Astrocyte of the spinal cord (primary cell): ENCODE measurements at places on chromosomes 1 and 21.

GRCh38 chr1:240720976-240721375 is 109.0 kb upstream of the GREM2 start:
- DNase-seq, result no peak

DNA sequence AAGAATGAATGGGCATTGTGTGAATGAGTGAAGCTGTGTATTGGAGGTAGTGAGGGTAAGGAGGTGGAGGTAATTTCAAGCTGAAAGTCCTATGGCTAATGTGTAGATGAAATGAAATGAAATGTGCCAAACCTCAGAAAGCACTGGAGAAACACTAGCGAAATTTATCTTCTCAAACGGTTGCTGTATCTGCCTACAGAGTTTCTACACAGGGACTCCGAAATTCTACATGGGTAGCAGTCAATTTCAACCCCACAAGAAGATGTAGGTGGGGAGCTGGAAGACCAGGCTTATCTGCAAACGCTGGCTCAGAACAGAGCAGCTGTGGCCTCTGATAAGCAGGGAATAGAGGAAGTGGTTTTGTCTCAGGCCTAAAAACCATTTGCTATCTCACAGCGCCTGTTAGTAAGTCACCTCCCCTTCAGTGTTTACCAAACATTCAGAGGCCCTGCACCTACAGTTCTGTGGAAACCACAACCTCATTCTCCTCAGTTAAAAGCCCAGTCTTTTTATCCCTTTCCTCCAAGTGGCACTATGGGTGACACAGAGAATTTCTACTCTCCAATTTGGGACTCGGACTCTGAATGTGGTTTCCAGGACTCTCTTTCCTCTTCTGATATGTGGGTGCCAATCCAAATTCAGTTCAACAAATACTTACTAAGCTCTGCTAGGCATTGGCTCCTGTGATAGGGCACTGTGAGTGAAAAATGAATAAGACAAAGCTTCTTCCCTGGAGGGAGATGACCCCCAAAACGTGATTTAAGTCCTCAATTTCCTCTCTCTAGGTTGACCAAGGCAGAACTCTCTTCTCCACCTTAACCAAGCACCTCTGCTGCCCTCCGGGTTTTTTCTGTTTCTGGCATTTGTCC is 17.2 kb upstream of the SLAMF6 start:
- no peak for DNase-seq

DNA sequence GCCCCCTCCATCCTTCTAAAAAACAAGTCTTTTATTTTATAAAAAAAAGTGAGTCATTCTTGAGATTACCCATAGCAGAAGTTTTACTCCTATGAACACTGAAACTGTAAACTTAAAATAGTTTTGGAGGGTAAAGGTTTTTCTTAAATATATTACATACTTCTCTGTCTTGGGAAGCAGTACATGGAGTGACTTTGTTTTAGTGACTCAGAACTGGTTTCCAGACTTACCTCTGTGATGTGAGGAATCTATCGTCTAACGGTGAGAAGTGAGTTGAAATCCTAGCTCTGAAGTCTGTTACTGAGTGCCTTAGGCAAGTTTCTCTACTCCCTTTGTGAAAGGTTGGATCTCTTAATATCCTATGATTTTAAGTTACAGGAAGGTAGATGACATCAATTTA is 176.3 kb upstream of the POU3F1 start:
- DNase-seq, result no peak

- DNase-seq, result no peak
These were observed 67.3 kb downstream of the SLC9A1 start for GRCh38 chr1:27087371-27088220.

- DNase-seq, result no peak
These were observed 35.9 kb upstream of the ZNF326 start for GRCh38 chr1:89958851-89959654.

- no peak for DNase-seq
These were observed 199.3 kb upstream of the TMEM51 start for GRCh38 chr1:14954210-14954609.

DNA sequence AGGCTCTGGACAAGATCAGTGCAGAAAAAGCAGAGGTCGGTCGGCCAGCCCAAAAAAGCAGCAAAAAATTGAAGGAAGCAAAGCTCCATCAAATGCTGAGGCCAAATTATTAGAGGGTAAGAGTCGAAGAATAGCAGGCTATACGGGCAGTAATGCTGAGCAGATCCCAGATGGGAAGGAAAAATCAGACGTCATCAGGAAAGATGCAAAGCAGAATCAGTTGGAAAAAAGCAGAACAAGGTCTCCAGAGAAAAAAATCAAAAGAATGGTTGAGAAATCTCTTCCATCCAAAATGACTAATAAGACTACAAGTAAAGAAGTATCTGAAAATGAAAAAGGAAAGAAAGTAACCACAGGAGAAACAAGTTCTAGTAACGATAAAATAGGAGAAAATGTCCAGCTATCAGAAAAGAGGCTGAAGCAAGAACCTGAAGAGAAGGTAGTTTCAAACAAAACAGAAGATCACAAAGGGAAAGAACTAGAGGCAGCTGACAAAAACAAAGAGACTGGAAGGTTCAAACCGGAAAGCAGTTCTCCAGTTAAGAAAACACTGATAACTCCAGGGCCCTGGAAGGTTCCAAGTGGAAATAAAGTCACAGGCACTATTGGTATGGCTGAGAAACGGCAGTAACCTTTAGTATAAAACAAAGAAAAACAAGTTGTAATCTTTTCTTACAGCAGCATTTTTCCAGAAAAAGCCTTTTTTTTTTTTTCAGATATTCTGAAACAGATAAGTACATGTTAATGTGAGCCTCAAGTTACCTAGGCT is 75.7 kb downstream of the PHTF1 start:
- DNase-seq, result no peak
